ENCODE measurements at places on chromosomes 5 and 9. TPM values are rescaled to one million over a fixed set of nuclear protein-coding genes. Genes with fewer than 3 reads are reported as not detected.

LHX6 gene
- polyA plus RNA-seq, result not detected

- H3K36me3 ChIP-seq, result no peaks in the 10 kb centered on the region
- no peak for DNase-seq
- no peaks in the 10 kb centered on the region for H3K27me3 ChIP-seq
- no peak overlapping the region for H3K4me3 ChIP-seq
Measured at GRCh38 chr9:133788819-133789717, 50.9 kb upstream of the SARDH start.

SOWAHA gene
- polyA plus RNA-seq, result 0.06 TPM

SLC34A3 gene
- not detected for polyA plus RNA-seq

HSPA4 gene
- 32.2 TPM for polyA plus RNA-seq

Data from CD4-positive, alpha-beta memory T cell (primary cell).